ENCODE measurements at places on chromosomes 1 and 21. TPM values are rescaled to one million over a fixed set of nuclear protein-coding genes. Genes with fewer than 3 reads are reported as not detected.

C4BPB gene
- not detected for total RNA-seq

LRRC38 gene
- 0.33 TPM for total RNA-seq

LCE1F gene
- not detected for total RNA-seq

TDRD5 gene
- total RNA-seq: not detected

CASQ2 gene
- not detected for total RNA-seq

RIIAD1 gene
- total RNA-seq: not detected

Data from mesangial cell (primary cell).